Activated naive CD8-positive, alpha-beta T cell treated with anti-CD3 and anti-CD28 coated beads, Interleukin-2, amount 50 U/mL, for 24 hours (primary cell): ENCODE measurements at places on chromosomes 12 and 14.

DNA sequence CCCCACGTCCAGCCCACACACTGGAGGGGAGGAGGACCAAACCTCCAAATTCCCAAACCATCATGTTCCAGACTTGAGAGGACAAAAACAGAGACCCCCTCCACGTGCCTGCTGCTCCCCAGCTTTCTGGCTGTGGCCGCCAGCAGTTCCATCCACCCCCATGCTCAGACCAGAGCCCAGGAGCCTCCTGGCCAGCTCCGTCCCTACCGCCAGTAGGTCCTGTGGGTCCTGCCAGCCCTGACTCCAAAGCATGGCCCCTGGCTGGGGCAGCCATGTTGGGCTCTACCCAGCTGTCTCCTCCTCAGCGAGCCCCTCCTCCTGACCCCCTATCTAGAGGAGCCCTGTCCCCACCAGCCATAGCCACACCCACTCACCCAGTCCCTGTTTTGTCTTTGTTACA, 227.3 kb upstream of the RTL1 start:
- DNase-seq: no peak

GRCh38 chr14:82075566-82075965, 541.9 kb upstream of the SEL1L start:
- DNase-seq: peak; percentile 3

DNA sequence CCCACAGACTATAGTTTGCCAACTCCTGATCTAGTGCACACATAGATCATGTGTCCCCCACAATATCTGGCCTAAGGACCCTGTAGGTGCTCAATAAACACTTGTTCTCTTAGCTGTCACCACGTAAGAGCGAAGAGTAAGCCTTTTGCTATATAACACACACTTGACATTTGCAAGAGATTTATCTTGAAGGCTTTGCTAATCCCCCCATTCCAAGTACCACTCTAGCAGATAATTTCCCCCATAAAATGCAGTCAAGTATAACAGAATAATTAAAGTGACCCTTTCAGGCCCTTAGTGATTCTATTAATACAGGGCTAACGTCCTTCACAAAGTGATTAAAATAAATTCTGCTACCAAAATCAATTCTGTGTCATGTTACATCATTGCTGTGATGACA, 87.5 kb downstream of the PLXNC1 start:
- no peak for DNase-seq

DNA sequence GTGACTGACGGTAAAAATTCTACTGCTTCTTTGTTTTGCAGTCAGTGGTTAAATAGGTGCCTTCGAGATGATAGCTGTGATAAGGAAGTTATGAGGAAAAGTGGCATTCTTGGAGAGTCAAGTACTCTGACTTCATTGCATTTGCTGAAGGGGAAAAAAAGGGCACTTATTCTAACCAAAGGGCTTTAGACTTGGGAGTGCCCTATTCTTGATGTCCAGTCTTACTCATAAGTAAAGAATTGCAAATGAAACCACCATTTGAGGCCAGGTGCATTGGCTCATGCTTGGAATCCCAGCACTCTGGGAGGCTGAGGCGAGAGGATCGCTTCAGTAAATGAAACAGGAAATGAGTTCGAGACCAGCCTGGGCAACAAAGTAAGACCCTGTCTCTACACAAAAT, 40.3 kb downstream of the BRAP start:
- no peak for DNase-seq

DNA sequence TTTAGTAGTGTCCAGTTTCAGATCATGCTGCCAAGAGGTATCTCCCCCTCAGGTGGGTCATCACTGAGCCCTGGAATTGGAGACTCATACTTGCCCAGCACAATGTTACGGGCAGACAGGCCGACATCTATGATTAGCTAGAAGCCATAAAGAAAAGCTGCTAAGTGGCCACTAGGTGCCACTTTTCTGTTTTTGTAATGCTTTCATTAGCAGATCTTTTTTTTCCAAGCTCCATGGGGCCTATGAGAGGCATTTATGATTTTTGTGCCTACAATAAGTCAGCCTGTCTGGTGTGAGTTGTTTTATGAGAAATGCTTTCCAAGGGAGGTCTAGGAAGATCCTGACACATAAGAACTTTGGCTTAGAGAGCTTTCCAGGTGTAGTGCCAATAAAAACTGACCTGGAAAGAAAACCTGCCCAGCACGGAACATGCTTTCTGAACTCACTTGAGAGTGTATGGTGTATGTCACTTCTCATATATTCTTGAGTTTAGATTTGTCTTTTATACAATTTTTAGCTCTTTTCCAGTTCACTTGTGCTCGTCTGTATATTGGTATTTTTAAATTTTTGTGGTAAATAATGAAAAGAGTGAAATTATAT, 21.8 kb upstream of the SMCO2 start:
- DNase-seq: no peak

DNA sequence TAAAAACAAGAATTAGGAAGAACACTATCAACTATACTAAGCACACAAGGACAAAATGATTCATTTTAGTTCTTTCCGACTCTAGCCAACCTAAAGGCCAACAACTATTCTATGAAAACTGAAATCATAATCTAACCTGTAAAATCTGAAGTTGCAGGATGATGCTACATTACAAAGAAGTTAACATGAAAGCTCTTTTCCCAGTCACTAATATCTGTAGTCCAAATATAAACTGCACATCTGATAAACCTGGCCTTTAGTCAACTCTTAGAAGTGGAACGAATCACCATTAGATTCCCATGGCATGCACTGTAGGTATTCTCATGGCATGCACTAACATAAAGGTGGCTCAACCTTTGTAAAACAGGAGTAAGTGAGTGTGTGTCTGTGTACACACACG, 41.7 kb downstream of the BLTP3B start:
- no peak for DNase-seq

DNA sequence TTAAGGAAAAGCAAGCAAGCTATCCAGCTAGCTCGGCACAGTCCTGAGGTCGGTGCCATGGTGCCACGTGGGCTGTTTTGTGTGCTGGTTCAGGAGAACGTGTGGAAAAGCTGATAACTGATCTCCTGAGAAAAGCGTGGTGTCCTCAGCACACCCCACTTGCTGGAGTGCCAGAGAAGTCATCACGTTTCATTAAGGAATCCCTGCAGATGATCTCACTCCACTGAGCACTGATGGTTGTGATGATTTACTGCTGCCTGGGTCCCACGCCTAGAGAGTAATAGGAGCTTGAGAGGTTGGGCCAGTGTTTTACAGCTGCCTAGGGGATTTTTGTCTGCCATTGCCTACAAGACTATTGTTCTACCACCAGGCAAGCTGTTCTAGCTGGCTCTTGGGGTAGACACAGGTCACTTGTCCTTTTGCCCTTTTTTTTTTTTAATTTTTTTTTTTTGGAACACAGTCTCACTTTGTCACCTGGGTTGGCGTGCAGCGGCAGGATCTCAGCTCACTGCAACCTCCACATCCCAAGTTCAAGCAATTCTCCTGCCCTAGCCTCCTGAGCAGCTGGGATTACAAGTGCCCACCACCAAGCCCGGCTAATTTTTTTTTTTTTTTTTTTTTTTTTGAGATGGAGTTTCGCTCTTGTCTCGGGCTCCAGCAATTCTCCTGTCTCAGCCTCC, 42.3 kb upstream of the EVL start:
- DNase-seq: no peak

GRCh38 chr12:103499571-103499970, 3.8 kb upstream of the C12orf42 start:
- DNase-seq: no peak

GRCh38 chr12:104309446-104309993, 6.0 kb downstream of the EID3 start:
- no peak for DNase-seq

GRCh38 chr14:38127356-38127755, 80.3 kb upstream of the SSTR1 start:
- DNase-seq: no peak

DNA sequence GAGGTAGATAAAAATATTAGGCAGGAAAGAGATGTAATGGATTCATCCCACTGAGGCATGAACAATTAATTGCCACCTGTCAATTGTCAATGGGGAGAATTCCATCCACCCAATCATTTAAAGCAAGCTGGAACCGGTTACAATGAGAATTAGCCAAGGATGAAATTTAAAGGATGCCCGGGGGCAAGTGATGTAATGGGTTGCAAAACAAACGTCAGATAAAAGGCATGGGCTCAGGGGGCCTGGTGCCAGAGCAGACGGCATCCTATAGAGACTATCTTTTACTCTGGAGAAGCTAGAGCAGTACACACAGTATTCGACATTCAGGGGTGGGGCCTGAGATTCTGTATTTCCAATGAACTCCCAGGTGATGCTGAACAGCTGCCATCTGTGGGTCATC, 80.5 kb upstream of the ZFP36L1 start:
- DNase-seq: no peak

GRCh38 chr12:55931780-55932550, 1.0 kb downstream of the DGKA start:
- DNase-seq: peak; percentile 52

GRCh38 chr14:65387628-65388027, 24.9 kb upstream of the FUT8 start:
- DNase-seq: no peak

DNA sequence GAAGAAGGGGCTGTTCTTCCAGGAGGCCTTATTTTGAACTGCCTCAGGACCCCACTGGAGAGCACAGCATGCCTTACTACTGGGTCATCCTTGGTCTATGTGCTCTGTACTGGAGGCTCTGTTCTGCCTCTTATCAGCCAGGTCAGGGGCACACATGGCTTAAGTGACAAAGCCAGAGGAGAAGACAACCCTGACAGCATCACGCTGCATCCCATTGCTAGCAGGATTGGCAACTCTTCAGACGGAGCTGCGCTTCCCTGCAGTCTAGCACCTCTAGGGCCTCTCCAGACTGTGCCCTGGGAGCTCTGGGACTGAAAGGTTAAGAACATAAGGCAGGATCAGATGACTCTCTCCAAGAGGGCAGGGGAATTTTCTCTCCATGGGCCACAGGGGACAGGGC, 17.3 kb upstream of the TIGAR start:
- no peak for DNase-seq

GRCh38 chr12:110568752-110569151, 14.4 kb downstream of the PPTC7 start:
- DNase-seq: no peak

GRCh38 chr12:84874125-84874824, 38.3 kb downstream of the SLC6A15 start:
- no peak for DNase-seq

DNA sequence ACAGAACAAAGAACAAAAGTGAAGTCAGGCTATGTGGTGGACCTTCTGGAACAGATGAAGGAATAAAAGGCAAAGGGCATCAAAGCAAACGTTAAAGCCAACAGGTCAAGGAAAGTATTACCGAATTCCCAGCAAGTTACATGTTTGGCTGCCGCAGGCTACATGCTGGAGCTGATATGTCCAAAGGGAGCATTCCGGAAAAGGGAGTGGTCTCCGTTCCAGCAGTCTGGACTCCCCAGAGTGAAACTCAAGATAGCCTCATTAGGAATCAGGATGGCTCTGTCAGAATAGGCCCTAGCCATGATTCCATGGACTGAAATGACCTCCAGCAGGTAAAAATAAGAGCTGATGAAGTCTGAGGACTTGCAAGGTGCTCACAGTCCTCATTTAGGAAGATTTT, 379.8 kb upstream of the PRICKLE1 start:
- DNase-seq: no peak

DNA sequence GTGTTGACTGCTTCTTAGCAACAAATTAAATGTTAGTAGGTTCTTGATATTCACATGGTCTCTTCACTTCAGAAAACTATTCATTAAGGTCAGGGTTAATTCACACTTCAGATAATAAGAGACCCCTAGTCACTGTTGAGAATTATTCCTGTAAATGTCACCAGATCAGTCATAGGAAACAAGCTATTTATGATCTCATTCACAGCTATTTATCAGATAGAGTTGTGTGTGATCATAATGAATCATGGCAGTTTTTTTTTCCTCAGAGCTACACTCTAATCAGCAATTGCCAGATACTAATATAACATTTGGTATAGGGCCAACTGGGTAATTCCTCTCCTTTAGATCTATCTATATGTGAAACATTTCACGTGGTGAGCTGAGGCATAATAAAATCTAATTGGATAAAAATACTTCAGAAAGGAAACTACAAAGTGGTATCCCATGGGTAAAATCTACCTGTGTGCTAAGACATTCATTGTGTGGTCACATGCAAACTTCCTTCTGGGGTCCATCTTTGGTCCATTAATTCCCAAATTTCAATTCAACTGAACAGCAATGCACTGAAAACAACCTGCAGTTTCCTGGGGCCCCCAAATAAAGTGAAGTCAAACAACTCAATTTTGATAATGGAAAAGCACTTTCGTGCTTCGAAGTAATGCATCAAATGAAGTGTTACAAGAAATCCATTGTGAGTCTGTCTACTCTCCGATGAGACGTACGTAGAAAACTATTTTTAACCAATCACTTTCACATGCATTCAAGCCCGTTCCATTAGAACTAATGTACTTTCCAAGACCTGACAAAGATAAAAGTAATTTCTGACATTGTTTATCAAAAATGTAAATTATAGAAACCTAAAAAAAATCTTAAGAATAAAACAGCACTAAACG, 197.0 kb downstream of the ACSS3 start:
- no peak for DNase-seq

DNA sequence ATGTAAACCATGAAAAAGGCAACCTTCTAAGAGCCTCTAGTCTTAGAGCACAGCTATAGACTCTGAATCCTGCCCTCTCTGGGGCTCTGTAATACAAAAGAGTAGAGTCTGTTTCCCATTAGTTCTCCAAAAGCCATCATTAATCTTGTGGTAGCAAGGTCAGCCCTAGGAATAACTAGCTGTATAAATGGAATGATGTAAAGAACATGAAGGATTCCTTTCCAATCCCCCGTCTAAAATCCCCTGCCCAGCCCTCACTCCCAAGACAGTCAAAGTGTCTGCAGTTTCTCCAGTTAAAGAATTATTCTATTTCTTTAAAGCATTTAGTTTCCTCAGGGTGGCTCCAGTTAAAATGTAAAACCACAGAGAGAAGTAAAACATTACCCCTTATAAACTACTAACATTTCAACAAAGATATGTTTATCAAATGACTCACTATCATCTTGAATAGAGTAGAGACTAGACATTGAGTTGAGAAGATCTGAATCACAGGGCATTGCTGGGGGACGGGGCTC, 104.2 kb downstream of the ST8SIA1 start:
- DNase-seq: no peak

DNA sequence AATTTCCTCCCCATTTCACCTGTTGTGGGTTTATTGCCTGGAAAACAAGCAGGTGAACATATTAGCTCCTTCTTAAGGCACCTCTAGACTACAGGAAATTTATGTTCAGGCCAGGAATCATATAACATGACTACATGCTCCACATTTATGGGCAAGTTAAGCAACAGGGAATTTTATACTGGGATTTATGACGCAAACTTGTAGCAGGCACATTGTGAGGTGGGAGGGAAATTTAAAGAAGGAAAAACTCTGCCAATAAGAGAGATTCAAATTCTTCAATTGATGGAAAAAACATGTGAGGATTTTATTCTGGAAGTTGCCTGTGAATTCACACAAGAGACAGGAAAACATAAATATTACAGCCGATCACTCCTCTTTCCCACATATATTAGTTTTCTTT, 93.9 kb downstream of the TBC1D30 start:
- no peak for DNase-seq

- DNase-seq: no peak
These were observed 25.6 kb upstream of the ARID2 start for GRCh38 chr12:45703942-45704341.
